AG08396 (cell line): ENCODE measurements at places on chromosomes 5 and 9.

DNA sequence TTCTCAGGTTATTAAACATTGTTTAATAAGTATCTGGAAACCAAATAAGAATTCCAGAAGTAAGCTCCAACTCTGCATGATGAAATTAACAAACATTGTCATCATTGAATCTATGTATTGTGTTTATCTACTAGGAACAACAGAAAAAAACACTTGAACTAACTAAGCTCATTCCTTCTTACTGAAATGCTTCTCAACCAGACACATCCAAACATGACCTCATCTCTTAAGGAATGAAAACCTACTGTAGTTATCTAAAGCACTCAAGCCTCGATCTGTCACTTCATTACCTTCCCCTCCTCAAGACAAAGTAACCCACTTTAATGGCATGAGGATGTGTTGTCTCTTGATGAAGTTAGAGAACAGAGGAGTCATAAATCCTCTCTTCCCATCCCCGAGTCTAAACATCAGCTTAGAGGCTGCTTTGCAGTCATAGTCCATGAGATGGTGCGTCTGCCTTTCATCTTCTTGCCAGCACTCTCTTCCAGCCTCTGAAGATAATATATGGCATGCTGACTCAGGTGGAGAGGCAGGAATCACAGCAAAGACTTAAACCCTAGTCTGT, 86.5 kb downstream of the CEMIP2 start:
- no peak for DNase-seq

- no peak for DNase-seq
Measured at GRCh38 chr9:126947529-126947928, 32.9 kb downstream of the RALGPS1 start.

- peak; percentile 8 for DNase-seq
Measured at GRCh38 chr5:45385321-45386058, 310.7 kb downstream of the HCN1 start.

GRCh38 chr9:106066940-106067524, 372.7 kb downstream of the TMEM38B start:
- DNase-seq, result no peak

GRCh38 chr5:137867664-137868063, at the start of gene MYOT:
MYOT (plus strand) TSS chr5:137867860; CDS start chr5:137870652, 2,792 bp downstream.
- no peak for DNase-seq

DNA sequence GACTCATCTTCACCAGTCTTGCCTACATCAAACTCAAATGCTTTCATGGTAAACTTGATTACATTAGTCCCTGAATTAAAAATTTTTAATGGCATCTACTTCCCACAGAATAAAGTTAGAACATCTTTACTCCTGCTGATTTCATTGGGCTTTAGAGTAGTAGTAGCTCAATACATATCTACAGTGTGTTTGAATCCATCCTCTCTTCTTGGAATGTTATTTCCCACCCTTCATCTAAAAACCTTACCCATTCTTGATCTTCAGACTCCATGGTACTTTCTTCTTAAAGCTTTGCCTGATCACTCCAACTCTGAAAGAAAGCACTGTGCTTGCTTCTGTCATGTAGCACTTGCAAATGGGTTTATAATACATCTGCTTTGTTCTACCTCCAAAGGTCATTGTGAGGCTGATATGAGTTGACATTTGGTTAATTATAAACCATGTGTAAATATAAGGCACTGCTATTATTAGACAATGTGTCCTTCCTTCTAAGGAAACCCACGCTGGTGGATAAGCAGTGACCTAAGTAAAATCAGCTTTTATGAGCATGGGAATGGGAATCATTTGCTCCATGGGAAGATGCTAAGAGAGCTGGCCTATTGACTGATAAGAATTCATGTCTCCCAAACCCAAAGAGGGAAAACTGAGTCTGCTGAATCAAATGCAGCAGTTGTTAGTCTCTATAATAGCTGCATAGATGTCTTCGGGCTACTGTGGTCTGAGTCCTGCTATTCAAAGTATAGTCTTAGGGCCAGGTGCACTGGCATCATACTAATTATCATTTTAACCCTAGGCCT, 7.5 kb upstream of the PRLR start:
- no peak for DNase-seq

GRCh38 chr5:120684749-120685415, 220.8 kb downstream of the PRR16 start:
- DNase-seq, result no peak

DNA sequence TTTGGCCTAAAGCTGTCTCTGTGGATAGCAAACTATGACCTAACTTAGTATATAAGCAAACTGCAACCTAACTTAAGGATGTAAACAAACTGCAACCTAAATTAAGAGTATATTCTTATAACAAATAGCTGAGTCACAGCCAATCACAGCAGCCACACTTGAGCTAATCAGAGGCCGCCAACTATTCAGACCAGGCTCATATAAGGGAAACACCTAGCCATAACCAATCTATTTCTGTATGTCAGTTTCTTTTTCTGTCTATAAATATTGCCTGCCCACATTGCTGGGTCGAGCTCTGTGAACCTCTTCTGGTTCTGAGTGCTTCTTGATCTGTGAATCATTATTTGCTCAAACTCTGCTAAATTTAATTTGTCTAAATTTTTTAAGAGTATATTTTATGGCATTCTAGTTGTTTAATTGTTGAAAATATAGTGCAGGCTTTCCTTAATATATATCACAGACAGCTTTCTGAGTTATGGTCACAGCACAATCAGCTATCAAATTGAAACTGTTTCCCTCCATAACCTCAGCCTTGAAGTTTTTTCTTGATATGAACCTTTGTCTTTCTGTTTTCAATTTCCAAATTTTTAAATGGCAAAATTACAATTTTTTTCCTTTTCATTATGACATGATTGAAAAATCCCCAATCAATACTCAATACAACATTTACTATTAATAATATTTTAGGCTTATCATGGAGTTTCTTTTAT, 327.1 kb upstream of the NUDT12 start:
- no peak for DNase-seq

DNA sequence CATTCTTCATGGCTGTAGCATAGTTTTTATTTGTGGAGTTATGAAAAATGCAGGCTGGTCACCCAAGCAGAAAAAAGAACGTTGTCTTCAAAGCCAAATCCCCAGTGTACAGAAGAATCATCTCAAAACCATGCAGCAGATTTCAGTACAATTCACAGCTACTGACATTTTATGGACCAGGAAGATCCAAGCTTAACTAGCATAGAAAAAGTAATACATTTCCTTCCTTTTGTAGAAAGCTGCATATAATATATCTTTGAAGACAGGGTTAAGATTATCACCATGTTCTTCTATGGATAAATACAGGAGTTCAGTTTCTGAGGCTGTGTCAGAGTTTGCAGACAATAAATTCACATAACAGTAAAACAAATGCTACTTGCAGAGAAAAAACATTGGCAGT, 1054.8 kb upstream of the C9orf72 start:
- no peak for DNase-seq

DNA sequence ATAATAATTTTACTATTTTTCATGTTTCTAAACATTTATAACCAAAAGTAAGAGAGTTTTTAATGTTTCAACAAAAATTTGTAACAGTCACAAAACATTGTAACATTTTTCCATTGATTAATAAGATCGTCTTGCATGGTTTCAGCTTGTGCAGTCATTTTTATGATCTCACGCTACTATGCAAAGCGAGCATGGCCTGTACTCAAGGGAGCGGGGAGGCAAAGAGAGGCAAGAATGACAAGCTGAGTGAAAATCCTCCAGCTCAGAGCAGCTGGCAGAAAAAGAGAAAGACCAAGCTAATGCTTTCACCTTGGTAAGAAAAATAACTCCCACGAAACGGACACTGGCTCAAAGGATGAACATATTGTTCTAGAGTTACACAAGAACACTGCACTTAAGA, 90.0 kb upstream of the SV2C start:
- DNase-seq, result no peak

GRCh38 chr5:175566697-175567096, 88.3 kb downstream of the SFXN1 start:
- no peak for DNase-seq

DNA sequence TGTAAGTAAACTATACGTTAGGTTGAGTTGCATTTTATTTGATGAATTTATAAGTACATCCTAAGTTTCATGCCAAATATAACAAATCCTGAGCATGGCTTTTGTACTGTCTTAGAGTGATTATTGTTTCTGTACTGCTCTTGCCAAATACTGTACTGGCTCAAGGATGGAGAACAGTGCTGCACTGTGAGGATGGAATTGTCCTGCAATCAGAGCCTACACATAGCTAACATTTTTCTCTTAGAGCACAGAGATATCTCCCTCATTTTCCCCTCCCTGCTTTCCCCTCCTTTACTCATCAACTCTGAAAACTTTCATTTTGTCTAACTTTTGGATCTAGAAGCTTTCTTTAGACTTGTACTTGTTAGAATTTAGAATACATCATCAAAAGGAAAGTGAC, 28.3 kb downstream of the LRRC70 start:
- DNase-seq, result peak; percentile 20

DNA sequence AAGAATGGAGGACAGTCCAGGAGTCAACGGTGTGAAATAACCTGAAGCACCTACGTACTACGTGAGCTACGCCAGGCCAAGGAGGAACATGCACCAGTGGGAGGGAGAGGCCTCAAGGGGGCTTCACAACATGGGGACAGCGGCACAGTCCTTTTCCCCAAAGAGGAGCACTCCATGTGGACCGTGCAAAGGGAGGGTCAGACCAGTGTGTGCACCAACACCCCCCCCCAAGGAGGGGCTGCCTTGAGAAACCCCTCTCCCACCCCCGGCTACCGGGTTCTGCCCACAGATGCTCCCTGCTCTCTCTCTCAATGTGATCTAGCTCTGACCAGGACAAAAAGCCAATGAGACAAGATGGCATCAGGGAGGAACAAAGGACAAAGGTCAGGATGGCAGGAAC, 68.6 kb downstream of the PRRT1B start:
- DNase-seq, result no peak

GRCh38 chr5:144108131-144108530, 62.3 kb downstream of the YIPF5 start:
- DNase-seq, result no peak

GRCh38 chr9:137070906-137071275, 534 bp upstream of the SAPCD2 start:
- DNase-seq, result no peak

DNA sequence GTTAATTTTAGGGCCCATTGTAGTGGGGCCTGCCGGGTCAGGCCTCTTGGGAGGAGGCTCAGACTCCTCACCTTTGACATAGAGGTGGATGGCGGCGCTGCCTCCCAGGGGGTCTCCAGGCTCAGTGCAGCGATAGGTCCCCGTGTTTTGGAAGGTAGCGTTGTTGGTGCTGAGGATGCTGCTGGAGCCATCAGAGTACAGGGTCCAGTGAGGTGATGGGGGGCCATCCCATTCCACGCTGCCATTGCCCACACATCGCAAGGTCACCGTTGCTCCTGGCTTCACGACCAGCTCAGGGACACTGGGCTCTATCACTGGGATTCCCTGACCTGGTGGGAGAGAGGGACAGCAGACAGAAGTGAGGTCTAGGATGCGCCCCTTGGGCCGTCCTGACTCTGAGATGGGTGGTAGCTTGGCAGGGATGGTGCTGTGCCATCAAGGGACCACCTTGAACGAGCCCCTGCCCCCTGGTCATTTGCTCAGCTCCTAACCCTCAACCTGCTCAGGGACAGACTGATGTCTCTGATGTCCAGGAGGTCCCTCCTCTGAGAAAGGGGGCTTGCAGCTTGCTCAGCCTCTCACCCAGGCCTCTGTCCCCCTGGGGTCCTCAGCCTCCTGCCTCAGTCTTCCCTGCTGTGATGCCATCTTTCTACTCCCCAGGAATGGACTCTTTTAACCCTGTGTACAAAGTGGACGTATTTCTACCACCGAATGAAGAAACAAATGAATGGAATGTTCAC, 5.5 kb downstream of the CSF1R start:
- peak; percentile 2 for DNase-seq

DNA sequence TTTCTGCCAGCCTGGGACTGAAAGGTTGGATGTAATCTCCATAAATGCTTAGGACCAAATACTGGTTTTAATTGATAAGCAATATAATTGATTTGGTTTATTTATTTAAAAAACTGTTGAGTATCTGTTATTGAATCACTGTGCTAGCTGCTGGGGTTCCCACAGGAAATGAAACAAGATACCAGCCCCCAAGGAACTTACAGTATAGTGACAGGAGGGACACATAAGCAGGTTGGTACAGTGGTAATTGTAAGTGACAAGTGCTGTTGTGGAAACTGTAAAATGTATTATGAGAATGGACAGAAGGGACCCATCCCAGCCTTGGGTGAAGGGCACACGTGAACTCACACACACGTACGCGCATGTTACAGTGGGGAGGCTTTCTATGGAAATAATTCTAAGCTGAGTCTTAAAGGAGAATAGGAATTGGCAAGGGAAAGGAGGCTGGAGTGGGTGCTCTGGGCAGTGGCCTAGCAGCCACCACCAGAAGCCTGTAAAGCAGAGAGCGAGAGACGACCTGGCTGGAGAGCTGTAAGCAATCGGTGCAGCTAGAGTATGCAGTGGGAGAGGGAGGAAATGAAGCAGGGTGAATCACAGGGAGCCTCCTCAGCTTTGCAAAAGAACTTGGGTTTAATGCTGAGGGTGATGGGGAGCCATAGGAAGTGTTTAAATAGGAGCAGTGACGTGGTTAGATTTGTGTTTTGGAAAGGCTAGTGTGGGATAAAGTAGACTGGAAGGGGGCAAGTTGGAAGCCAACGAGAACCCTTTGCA, 39.3 kb downstream of the GLRA1 start:
- DNase-seq, result no peak

- DNase-seq, result peak; percentile 30
Measured at GRCh38 chr5:144142139-144142823, 28.2 kb downstream of the YIPF5 start.

GRCh38 chr5:33816791-33817190, 75.0 kb downstream of the ADAMTS12 start:
- DNase-seq, result no peak
